Activated naive CD4-positive, alpha-beta T cell treated with anti-CD3 and anti-CD28 coated beads for 36 hours (primary cell): ENCODE measurements at places on chromosomes 6 and 20. TPM values are rescaled to one million over a fixed set of nuclear protein-coding genes. Genes with fewer than 3 reads are reported as not detected.

The IL20RA gene
- total RNA-seq = not detected

The SLC22A2 gene
- total RNA-seq = not detected

The OTOR gene
- total RNA-seq = not detected

The SIRPD gene
- not detected for total RNA-seq

The CD2AP gene
- 16.1 TPM for total RNA-seq

The ABHD16B gene
- total RNA-seq = not detected

The VGLL2 gene
- total RNA-seq = not detected

DNA sequence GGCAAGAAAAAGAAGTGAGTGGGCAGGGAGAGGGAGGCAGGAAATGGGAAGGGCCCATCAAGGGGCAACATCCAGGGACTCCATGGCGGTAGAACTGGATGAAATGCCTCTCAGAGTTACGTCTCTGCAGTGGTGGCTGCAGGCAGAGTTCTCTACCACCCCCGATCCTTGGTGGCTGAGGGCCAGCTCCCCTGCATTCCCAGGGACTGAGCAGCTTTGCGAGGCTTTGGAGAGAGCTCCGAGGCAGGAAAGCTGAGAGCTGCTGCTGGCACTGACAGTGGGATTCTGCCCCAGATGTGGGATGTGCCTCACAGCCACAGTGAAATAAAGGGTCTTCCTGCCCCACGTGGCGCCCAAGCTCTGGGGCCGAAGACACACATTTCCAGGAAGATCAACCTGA, 236.6 kb downstream of the SLC24A3 start:
- no peak for DNase-seq

DNA sequence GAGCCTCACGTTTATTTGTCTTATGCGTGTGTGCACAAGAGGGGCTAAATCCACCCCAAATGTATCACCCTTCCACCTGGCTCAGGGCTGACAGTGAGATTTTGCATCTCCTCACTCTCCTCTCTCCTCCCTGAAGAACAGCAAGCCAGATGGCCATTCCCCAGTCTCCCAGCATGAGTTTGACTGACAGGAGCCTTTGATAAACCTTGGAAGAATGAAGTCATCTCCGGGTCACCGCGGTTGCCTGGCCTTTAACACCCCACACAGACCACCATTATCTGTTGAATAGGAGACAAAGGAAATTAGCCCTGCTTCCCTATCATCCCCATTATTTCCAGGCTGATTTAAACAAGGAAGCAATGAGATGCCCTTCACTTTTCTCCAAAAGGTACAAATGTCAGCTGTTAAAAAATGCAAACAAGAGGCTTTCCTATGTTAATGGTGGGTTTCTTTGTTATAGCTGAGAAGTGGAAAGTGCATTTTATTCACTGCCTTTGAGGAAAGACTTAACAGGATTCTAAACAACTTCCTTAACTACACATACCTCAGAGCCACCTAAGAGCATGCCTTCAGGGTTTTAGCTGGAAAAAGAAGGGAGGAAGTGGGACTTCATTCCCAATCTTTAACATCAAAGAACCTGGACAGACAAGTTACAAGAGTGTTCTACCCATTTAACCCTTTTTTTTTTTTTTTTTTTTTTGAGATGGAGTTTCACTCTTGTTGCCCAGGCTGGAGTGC, 524.8 kb upstream of the ID4 start:
- no peak for DNase-seq

- no peak for DNase-seq
Observed at GRCh38 chr6:119162134-119162775, 83.8 kb upstream of the FAM184A start.

DNA sequence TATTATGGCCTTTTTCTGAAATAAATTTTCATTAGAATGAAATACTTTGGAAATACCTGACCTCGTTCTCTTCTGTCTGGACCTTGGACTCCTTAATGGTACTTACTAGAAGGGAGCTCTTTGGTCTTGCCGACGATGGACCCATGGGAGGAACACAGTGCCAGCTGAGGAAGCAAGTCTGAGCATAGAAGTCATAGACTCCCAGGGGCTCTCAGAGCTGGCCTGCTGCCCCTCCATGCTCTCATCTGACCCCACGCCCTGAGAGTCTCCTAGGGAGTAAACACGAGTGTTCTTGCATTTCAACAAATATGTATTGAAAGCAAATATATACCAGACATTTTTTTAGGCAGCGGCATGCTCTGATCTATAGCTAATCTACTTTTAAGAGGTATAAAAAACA, 87.8 kb downstream of the PLEKHG1 start:
- DNase-seq = no peak

DNA sequence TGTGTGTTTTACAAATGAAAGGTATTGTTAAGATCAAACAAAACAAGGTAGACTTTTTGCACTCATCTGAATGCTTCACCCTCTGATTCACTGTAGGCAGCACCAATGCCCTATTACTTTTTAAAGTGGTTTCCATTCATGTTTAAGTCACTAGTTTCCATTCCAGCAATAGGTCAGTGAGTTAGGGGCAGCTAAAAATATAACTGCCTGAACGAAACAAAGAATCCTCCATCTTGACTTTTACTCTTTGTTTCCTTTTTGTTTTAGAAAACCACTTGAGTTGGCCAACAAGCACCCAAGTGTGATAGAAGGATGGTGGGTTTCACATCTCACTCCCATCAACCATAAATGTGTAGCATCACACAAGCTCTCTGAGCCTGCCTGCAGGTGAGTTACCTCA, 25.5 kb downstream of the CLIC5 start:
- no peak for DNase-seq

DNA sequence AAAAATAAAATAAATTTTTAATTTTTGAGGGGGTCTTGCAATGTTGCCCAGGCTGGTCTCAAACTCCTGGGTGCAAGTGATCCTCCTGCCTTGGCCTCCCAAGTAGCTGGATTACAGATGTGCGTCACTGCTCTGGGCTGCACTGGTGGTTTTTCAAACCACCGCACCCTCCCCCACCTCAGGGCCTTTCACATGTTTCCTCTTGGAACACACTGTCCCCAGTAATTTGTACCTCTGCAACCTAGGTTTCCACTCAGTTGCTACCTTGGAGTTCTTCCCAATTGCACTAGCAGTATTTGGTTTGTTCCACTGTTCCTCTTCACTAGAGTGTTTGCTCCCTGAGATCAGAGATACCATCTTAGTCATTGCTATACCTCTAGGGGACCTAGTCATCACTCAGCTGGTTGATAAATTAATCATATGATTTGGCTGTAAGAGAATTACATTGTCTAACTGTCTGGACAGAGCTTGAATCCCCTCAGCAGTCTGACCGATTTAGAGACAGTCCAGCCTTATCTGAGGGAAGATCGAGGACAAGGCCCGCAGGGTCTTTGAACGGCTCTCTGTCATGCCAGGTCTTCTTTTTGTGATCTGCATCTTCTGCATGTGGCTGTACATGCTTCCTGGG, 32.0 kb downstream of the CEP43 start:
- DNase-seq = no peak

- peak; percentile 86 for DNase-seq
Observed at GRCh38 chr6:13454286-13455221, 32.8 kb downstream of the GFOD1 start.

DNA sequence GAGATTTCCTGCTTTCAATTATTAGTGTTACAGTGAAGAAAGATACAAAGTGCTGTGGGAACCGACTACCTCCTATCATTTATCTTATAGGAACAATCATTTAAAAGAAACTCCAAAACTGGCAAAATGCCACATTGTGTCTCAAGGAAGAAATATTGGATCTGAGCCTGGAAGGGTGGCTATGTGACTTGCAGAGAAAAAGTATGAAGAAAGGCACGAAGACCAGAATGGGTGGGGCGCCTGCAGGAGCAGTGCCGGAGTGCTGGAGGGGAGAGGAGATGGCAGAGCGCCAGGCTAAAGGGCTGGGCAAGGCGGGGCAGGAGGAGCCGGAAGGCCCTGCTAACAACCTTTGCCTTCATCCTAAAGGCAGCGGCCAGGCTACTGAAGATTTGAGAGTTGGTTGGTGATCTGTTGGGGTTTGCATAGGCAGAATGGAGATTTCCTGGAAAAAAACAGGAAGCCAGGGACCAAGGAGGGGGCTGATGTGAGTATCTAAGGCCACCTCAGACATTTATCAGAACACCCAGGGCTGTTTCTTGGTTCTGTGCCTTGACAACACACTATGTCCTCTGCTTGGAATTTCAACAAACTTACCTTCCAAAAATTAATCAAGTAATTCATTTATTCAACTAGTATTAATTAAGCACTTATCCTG, 125.6 kb downstream of the MAFB start:
- DNase-seq = no peak

DNA sequence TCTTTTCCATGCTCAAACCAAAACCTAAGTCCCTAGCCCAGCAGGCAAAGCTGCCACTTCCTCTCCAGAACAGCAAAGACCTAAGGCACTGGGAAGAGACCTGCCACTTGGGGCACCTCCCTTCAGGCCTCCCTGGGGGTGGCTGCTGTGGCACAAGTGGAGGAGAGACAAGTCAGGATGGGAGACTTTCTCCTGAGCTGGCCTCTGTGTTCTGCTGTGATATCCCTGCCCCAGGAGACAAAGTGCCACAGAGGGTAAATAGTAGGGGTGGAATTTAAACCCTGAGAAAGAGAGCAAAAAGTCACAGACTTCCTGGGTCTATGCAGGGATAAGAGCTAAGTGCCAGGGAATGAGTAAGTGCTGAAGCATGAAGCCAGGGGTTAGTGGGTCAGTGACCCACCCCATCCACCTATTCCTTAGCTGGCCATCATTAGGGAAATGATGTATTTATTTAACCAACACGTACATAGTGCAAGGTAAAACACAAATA, 84.2 kb downstream of the MRPL14 start:
- DNase-seq = no peak

DNA sequence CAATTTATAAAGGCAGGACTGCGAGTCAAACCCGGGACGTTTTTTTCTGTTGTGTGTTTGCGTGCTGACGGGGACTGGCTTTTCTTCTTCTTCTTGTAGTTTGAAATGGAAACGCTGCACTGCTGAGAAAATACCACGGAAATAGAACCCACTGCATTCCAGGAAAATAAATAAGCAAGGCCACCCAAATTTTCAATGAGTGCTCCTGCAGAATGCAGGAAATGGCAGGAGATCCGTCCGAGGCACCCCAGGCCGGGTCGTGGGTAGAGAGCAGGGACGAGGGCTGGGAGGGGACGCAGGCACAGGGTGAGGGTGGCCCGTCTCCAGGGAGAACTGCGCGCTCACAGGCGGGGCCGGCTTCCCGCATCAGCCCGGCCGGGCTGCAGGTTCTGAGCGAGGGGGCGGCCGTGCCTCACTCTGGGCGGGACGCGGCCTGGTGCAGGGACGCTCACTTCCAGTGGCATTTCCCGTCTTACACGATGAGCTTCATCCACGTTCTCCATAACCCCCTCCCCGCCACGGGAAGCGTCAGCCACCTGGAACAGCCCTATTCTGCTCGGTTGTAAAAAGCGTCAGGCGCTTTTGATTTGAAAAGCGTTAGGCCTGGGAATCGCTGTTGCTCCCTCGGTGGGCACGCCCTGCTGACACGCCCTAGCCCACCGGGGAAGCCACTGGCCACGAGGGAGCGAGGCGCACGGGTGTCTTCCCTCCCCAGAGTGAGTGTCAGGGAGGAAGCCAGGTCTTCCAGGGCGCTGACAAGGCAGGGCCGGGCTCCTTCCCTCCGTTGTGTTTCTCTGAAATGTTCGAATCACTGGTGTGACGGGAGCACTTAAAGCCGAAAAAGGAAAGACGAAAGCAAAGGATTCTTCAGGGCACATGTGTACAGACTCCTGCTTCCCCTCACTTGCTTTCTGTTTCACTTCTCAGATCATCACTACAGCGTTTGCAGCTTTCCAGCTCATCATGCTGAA, 17.9 kb upstream of the EXOC2 start:
- peak; percentile 64 for DNase-seq

- no peak for DNase-seq
Observed at GRCh38 chr6:150788089-150788488, 77.4 kb upstream of the MTHFD1L start.

GRCh38 chr6:117677553-117678141, 2.4 kb downstream of the NUS1 start:
- peak; percentile 21 for DNase-seq

GRCh38 chr6:17178754-17179529, 77.1 kb downstream of the STMND1 start:
- no peak for DNase-seq
